ENCODE measurements at places on chromosomes 2 and 18.

- DNase-seq = no peak
Observed at GRCh38 chr2:185567196-185567595, 171.4 kb upstream of the FSIP2 start.

- DNase-seq = no peak
Observed at GRCh38 chr2:121088251-121089165, 196.5 kb downstream of the TFCP2L1 start.

- DNase-seq = no peak
Observed at GRCh38 chr2:217742841-217743240, 260.0 kb downstream of the TNS1 start.

GRCh38 chr2:121408641-121409040, 122.0 kb upstream of the RNU4ATAC start:
- DNase-seq = no peak

Measured in CMK (cell line).